Tibial nerve (tissue), 4 donors: ENCODE measurements at places on chromosomes 13 and 19. TPM values are rescaled to one million over a fixed set of nuclear protein-coding genes. Genes with fewer than 3 reads are reported as not detected.

The SOX21 gene
- not detected for total RNA-seq

The UNC13A gene
- total RNA-seq = 0.22 TPM

The SLC10A2 gene
- not detected for total RNA-seq

The LGALS7 gene
- total RNA-seq = not detected
